ENCODE measurements at places on chromosomes 13 and 19.

- DNase-seq = no peak
These were observed 1.2 kb upstream of the ZNF225 start for GRCh38 chr19:44111910-44112463.

DNA sequence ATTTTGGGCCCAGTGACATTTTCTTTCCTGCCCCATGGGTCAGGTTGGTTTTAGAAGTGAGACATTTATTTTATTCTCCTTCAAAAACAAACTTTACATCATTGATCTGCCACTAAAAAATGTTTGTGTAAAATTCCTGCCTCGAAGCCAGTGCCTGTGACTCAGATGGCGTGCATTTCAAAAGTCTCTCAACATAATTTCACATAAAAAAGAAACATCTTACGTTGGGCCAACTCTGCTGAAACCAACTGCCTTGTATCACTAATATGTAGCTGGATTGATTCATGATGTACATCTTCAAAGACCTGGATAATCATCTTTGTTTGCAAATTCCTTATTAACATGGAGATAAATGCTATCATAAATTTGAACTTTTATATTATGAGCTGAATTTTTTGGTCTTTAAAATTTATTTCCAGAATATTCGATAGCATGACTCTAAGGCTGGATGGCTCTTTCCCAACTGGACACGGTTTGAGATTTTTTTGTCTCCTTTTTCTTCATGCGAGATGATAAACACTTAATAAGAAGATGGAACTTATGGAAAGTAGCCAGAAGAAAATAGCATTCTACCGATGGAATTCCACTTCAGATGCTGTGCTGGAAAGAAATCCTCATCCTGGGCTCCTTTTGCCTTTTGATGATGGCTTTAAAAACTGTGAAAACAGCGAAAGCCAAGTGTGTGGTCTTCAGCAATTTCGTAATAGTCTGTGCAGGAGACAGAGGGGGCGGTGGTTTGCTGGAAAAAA lies 420.5 kb downstream of the FGF9 start:
- no peak for DNase-seq

- no peak for DNase-seq
These were observed 7.8 kb downstream of the DDX39A start for GRCh38 chr19:14411161-14411937.

- DNase-seq = no peak
These were observed 1658.6 kb upstream of the MIR17HG start for GRCh38 chr13:89688918-89689317.

- DNase-seq = peak; percentile 98
These were observed 5.4 kb downstream of the MAMSTR start for GRCh38 chr19:48713864-48714755.

GRCh38 chr19:58562122-58563033 lies 4.0 kb upstream of the UBE2M start:
- no peak for DNase-seq

DNA sequence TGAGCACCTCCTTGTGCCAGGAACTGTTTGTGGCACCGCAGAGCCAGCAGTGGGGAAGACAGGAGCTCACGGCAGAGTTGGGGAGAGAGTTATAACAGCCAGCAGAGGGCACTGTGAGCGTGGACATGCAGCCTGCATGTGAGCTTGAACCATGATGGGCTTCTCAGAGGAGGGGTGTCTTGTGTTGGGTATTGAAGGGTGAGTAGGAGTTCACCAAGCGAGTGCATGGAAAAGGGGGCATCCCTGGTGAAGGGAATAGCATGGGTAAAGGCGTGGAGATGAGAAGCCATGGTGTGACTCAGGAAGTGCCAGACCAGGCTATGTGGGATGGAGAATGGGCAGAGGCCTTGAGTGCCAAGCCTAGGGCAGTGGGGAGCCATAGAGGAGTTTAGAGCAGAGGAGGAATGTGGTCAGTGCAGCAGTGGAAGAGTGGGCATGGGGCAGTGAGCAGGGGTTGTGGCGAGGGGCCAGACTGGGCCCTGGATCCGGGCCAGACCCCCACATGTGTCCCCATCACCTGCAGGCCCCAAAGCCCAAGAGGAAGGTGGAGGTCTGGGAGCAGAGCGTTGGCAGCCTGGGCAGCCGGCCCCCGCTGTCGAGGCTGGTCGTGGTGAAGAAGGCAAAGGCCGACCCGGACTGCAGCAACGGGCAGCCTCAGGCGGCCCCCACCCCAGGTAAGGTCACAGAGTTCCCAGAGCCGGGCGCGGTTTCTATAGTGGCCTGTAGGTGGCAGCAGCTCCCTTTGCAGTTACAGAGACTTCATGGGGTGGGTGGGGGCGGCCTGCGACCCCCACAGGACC lies 11.8 kb upstream of the SHD start:
- peak; percentile 29 for DNase-seq

DNA sequence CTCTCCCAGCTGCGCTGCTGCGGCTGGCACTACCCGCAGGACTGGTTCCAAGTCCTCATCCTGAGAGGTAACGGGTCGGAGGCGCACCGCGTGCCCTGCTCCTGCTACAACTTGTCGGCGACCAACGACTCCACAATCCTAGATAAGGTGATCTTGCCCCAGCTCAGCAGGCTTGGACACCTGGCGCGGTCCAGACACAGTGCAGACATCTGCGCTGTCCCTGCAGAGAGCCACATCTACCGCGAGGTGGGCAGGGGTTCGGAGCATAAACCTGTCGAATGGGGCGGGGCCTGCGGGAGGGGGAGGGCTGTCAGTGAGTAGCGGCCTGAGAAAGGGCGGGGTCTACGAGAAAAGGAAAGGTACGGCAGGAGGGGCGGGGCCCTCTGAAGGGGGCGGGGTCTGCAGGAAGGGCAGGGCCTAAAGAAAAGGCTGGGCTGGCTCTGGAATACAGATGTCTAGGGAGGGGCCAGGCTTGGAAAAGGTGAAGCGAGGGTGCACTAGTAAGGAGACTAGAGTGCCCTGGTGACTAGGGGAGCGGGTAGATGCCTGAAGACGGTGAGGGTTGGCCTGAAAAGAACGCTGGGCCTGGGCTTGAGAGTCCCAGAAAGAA lies 3.6 kb downstream of the CD37 start:
- no peak for DNase-seq

DNA sequence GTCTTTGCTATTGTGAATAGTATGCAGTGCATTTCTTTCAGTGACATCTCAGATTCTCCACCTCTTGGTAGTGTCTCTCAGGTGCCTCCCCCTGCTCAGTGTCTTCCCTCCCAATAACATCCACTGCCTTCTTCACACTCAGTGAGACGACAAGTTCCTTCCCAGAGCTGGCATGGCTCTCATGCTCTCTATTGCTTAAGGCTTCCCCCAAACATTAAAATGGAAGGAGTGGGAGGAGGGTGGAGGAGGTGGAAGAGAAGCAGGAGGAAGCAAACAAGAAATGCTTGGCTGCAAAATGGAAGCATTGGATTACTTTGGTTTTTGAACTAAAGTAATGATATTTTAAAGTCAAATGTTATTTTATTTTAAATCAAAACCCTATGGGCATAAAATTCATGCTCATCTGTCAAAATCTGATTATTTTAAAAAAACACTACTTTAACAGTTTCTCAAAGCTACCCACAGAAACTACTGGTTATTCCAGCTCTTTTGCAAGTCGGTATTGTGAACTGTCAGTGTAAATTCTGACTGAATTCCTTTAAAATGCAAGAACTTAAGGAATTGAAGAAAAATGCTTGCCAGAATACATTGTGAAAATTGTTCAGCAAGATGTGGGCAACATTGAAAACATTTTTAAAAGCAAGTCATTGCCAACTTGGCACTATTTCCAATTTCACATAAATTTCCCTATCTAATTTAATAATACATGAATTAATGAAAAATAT lies 727.6 kb upstream of the ARGLU1 start:
- no peak for DNase-seq

- DNase-seq = no peak
These were observed 22.1 kb upstream of the GGACT start for GRCh38 chr13:100610391-100611347.

DNA sequence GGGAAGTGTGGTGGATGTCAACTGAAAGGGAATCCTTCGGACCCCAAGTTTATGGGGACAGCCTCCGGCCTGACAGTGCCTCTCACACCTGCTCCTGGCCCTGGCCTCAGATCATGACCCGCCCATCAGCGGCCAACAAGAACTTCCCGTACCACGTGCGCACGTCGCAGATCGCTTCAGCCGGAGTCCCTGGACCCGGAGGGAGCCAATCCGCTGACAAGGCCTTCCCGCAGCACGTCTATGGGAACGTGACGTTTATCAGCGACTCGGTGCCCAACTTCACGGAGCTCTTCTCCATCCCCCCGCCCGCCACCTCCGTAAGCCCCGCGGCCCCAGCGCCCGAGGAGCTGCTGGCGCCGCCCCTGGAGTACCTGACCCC lies 2.0 kb upstream of the MEGF8 start:
- no peak for DNase-seq

DNA sequence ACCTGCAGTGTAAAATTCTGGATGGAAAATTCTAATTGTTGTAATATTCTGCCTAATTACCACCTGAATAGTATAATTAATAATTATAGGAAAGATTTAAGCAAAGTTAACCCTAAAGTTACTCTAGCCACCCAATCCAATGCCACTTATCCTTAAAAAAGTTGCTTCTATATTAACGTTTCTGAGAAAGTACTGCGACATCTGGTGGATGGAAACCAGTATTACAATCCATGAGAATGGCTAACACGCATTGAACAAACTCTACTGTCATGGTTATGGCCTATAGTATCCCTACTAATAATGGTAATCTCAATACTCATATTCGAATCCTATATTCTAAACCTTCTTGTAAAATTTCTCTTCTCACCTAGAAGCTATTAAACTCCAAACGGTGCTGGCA lies 1551.8 kb downstream of the SLITRK1 start:
- no peak for DNase-seq

DNA sequence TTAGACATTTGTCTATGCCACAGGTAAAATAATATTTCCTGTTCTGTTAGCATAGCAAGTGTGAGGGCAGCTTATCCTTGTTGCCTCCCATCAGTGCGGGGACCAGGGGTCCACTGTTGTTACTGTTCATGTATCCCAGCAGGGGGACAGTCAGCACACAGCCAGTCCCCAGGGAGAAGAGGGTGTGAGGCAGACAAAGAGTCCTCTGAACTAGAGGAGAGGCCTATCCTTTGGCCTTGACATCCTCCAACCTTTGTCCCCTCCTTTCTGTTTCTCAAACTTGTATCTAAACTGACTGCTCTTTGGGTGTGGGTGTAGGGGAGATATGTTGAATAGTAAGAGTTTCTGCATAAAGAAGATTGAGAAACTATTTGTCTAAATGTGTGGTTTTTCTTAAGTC lies 2.9 kb upstream of the GPR18 start:
- DNase-seq = no peak

DNA sequence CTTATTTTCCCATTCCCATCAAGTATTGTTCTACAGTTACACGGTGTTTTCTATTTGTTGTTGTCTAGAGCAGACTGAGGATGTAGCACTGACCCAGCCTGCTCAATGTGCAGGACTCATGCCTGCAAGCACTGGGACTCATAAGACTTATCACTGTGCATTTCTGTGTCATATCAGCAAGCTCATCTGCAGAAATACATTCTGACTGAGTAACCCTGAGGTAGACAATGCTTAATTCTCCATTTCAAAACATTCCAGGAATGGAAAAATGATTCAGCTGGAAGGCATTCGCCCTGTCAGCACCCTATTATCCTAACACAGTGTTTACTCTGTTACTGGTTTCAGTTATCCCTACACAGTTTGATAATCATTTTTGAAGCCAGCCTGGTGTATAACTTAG lies 2506.4 kb downstream of the PCDH9 start:
- no peak for DNase-seq

DNA sequence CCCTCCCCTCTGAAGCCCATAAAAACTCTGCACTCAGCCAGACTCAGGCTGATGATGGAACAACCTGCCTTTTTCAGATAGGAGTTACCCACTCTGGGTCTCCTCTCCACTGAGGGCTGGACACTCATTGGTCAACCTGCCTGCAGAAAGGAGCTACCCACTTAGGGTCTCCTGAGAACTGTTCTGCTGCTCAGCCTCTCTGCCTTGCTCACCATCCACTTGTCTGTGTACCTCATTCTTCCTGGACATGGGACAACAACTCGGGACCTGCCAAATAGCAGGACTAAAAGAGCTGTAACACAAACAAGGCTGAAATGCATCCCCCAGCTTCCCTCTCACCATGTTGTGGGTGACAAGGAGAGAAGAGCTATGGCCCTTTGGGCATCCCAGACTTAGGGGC lies 18.4 kb upstream of the RCBTB2 start:
- DNase-seq = no peak

- DNase-seq = no peak
These were observed 228.2 kb downstream of the PCDH20 start for GRCh38 chr13:61187471-61187870.

DNA sequence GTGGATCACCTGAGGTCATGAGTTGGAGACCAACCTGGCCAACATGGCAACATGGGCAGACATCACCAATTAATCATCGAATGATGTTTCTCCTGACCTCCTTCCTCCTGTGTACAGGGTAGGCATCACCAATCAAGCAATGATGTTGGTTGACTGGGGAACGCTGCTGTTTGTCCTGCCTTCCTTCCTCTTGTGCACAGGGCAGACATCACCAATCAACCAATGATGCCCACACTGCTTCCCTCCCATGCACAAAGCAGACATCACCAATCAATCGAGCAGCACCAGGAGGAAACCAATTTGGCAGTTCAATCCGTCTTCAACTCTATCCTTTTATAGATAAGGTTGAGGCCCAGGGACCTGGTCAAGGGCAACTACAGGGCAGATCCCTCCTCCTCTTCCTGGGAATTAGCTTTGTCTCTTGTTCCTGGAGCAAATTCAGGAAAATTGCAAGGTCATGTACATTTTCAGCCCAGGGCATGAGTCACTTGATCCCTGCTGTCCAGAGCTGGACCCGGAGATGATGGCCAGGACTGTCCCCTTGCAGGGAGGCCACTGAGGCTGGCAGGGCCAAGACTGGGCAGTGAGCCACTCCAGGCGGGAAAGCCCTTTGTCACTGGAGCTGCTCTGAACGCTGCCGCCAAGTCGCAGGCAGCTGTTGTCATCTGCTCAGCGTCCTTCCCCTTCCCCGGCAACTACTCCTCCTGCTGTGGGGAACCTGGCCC lies 5.3 kb upstream of the CSNK1G2 start:
- no peak for DNase-seq

- no peak for DNase-seq
These were observed 1.9 kb downstream of the PRX start for GRCh38 chr19:40411125-40411842.

- DNase-seq = no peak
These were observed 50.0 kb upstream of the RGCC start for GRCh38 chr13:41407380-41407779.

- no peak for DNase-seq
These were observed 49.1 kb downstream of the KCNC3 start for GRCh38 chr19:50280074-50280473.

GRCh38 chr13:76466043-76466442 lies 420.2 kb downstream of the KCTD12 start:
- DNase-seq = no peak

DNA sequence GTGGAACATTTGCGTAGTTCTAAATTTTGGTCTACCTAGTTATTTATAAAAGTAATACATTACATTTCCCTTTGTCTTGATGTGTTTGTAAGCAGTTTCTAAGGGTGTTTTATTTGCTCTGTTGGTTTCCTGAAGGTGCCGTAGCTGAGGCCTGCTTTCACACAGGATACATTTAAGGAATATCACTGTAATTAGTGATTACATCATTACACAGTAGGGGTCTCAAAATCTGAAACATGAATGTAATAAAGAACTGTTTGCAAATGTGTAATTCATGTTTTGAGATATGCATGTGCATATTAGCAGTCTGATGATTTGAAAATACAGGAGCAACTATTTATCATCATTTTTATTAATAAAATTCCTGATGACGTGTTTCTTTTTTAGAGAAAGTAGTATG lies 281.8 kb downstream of the MTUS2 start:
- no peak for DNase-seq
